Bronchial epithelial cell (primary cell): ENCODE measurements at places on chromosomes 12 and 14. TPM values are rescaled to one million over a fixed set of nuclear protein-coding genes. Genes with fewer than 3 reads are reported as not detected.
A peak's percentile ranks its signal among the peaks of the same experiment; 100 is the strongest.

KERA gene
- total RNA-seq, result not detected in 2 replicates

TESPA1 gene
- not detected in 2 replicates for total RNA-seq

OAS2 gene
- total RNA-seq, result 0.64 and 0.79 TPM in 2 replicates

OSBPL8 gene
- 63.7 and 80.0 TPM in 2 replicates for total RNA-seq

DLK1 gene
- not detected in 2 replicates for total RNA-seq

SDR9C7 gene
- total RNA-seq, result 0.26 and 4.9 TPM in 2 replicates

SERPINA9 gene
- not detected in 2 replicates for total RNA-seq

TCL1B gene
- total RNA-seq, result not detected in 2 replicates

ARL1 gene
- 51.6 and 73.5 TPM in 2 replicates for total RNA-seq

ASCL1 gene
- not detected in 2 replicates for total RNA-seq

REP15 gene
- total RNA-seq, result 0.51 and 0.53 TPM in 2 replicates

TAS2R50 gene
- total RNA-seq, result 1.0 and 2.1 TPM in 2 replicates

- DNase-seq, result no peak
Measured at GRCh38 chr12:120093592-120094355, 22.8 kb downstream of the RAB35 start.

- DNase-seq, result no peak
Measured at GRCh38 chr14:92922155-92922735, 705 bp upstream of the CHGA start.

GRCh38 chr14:99281396-99281795 is 9.4 kb upstream of the BCL11B start:
- DNase-seq, result no peak

DNA sequence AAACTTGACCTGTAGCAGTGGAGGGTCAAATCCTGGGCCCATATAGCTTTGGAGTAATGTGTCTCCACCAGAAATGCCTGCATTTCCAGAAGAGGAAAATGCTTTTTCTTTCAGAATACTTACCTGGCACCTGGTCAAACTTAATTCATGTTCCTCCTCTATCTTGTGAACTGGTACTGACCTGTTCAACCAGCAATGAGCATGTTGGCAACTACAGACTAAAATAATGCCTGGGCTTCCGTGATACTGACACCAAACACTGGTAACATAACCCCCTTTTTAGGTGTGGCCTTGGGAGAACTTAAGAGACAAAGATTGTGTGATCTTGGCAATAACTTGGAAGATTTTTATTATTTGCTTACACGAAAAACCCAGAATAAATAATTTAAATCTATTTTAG is 23.8 kb upstream of the MGST1 start:
- DNase-seq, result no peak

DNA sequence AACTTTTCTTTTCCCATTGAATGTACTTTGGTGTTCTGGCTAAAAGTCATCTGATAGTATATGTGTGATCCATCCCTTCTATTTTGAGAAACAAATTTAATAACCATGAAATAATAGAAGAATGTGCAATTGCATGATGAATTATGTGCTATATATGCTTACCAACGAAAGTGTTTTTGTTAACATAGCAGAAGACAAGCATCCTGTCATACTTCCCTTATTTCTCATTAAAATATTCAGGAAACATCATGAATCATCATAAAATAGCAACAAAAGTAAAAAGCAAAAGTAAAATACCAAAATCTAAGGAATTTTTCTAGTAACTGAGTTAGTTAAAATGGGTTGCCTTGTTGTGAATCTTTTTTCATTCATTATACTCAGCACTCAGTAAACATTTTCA is 409.0 kb upstream of the PDE3A start:
- no peak for DNase-seq

DNA sequence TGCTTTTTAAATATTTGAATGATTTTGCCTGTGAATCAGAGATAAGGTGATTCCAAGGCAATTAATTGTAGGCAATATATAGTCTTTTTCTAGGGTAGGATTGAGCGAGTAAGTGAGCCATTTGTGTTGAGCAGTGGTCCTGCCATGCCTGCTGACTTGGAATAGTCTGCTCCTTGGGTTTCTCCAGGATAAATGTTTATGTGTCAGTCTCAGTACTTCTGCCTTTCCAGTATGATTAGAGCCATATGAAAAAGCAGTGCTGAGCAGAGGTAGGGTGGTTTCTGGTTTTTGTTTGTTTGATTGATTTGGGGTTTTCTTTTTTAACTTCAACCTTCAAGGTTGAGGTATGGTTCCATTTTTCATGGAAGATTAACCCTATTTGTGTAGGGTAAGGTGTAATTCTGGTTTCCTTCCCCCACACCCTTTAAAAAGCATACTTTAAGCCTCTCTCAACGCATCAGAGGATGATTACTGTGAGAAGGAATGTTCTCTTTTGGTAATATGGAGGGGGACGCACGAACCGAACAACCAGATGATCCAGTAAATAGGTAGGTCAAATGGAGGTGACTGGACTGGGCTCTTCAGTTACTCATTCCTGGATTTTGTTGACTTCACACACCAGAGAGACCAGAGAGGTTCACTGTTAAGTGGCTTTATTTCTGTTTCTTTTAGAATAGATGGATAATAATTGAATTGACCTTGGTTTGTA is 22.7 kb downstream of the FRMD6 start:
- DNase-seq, result peak; percentile 52

- no peak for DNase-seq
Measured at GRCh38 chr14:33978892-33979612, 28.2 kb upstream of the EGLN3 start.

DNA sequence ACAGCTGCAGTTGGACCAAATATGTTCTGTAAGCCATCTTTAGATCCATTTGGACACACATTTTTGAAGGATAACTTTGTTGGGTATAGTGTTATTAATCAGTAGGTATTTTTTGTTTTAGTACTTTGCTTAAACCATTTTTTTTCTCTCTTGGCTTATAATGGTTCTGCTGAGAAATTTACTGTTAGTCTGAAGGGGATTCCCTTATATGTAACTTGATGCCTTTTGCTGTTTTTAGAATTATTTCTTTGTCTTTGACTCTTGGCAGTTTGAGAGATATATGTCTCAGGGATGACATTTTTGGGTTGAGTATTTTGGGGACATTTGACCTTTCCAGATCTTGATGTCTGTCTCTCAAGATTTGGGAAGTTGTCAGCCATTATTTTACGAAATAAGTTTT is 169.8 kb downstream of the GPHN start:
- no peak for DNase-seq

- DNase-seq, result no peak
Measured at GRCh38 chr14:92122761-92123160, 992 bp downstream of the CPSF2 start.

- no peak for DNase-seq
Measured at GRCh38 chr14:32865827-32866376, 72.8 kb upstream of the NPAS3 start.

DNA sequence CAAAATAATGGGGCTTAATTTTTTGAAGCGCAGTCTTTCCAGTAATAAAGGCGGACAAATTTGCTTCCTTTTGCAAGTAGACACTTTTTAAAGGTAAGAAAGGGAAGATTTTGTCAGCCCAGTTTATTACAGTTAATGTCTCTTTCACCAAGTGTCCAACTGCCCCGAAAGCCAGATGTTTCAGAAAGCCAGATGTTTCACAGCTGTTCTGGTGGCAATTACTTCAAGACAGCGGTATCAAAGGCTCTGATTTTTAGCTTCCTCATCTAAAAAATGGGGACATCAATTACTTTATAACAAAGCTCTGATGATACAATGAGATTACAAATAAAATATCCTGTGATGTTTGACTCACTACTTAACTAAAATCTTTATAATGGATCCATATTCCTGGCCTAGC is 1.0 kb downstream of the WBP11 start:
- DNase-seq, result no peak

- DNase-seq, result no peak
Measured at GRCh38 chr12:56417739-56418138, 31.5 kb downstream of the TIMELESS start.

GRCh38 chr12:234019-234418 is 20.1 kb upstream of the SLC6A12 start:
- DNase-seq, result no peak

GRCh38 chr12:26434299-26435068 is 239.1 kb downstream of the SSPN start:
- DNase-seq, result peak; percentile 73

- DNase-seq, result peak; percentile 73
Measured at GRCh38 chr14:50099335-50099734, 17.0 kb downstream of the VCPKMT start.

DNA sequence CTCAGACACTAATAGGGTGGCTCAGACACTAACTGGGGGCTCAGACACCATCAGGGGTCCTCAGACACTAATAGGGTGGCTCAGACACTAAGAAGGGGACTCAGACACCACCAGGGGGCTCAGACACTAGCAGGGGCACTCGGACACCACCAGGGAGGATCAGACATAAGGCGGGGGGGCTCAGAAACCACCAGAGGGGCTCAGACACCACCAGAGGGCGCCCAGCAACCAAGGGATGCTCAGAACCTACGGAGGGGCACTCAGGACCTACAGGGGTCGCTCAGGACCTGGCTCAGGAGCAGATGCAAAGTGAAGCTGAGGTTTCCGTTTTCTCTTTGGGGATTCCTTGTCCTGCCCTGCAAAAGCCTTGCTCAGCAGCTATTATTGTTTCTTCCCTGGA is 448.5 kb downstream of the TMEM121 start:
- no peak for DNase-seq

DNA sequence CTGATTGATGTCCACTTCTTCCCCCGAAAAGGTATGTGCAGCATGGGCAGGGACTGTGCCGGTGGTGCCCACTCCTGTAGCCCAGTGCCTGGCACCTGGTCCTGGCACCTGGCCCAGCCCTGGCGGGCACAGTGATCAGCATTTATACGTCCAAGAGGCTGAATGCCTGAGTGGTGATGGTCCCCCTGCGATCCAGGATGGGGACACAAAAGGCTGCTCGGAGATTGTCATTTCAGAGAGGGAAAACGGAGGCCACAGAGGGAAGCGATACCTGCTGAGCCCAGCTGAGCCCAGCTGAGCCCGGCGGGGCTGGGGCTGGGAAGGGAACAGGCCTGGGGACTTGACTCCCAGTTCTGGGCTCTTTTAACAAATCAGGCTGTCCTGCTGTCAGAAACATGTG is 55.8 kb downstream of the PRIMA1 start:
- no peak for DNase-seq

DNA sequence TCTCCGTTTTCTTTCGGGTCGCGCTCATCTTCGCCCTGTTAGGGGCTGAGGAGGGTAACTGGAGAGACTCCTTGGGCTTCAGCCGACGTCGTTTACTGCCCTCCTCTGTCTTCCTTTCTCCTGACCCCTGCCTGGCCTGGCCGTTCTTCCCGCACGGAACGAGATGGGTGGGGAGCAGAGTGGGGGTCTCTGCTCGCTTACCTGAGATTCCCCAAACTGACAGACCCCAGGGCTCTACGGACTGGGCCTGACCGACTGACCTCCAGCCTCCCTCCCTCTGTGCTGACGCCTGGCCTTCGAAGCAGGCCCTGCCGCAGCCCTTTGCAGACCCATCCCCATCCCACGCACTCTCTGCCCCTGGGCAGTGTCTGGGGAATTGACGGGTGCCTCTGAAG is 439 bp downstream of the GOLGA5 start:
- no peak for DNase-seq

- peak; percentile 50 for DNase-seq
Measured at GRCh38 chr14:96676166-96676565, 121.0 kb upstream of the VRK1 start.

DNA sequence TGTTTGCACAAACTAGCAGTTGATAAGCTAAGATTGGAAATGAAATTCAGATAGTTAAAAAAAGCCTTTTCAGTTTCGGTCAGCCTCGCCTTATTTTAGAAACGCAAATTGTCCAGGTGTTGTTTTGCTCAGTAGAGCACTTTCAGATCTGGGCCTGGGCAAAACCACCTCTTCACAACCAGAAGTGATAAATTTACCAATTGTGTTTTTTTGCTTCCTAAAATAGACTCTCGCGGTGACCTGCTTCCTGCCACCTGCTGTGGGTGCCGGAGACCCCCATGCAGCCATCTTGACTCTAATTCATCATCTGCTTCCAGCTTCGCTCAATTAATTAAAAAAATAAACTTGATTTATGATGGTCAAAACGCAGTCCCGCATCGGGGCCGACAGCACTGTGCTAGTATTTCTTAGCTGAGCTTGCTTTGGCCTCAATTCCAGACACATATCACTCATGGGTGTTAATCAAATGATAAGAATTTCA is 335.6 kb downstream of the TMEM121 start:
- DNase-seq, result no peak

GRCh38 chr14:31291210-31291609 is 83.6 kb upstream of the HECTD1 start:
- DNase-seq, result no peak
